Trophoblast cell (in vitro differentiated cells and primary cell): ENCODE measurements at places on chromosomes 1 and 21.
A peak's percentile ranks its signal among the peaks of the same experiment; 100 is the strongest.

GRCh38 chr21:31846690-31847089 is 26.1 kb upstream of the HUNK start:
- no peak for DNase-seq

GRCh38 chr1:39777306-39777705 is 6.2 kb upstream of the OXCT2 start:
- DNase-seq = no peak

DNA sequence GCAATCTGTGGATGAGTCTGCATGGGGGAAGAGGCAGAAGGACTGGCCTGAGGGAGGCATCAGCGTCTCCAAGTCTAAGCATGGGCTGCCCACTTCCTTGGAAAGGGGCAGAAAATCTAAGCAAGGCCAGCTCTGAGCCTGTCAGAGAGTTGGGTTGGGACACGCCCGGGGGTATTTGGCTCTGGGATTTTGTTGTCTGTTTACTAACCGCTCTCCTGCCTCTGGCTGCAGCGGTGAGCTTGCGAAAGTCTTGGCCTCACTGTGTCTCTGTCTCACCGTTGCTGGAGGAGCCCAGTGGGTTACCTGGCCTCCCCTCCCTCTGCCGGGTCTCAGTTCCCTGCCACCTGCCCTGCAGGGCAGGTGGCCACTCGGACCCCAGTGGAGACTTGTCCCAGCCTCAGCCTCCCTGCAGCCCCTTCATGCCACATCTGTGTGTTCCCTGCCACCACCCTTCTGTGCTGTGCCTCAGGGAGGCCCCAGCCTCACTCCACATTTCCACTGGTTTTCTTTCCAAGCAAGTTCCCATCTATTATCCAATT is 33.7 kb downstream of the EDN2 start:
- no peak for DNase-seq

- no peak for DNase-seq
Observed at GRCh38 chr1:216710598-216711333, 12.5 kb downstream of the ESRRG start.

- no peak for DNase-seq
Observed at GRCh38 chr1:37553598-37553926, 531 bp downstream of the SNIP1 start.

DNA sequence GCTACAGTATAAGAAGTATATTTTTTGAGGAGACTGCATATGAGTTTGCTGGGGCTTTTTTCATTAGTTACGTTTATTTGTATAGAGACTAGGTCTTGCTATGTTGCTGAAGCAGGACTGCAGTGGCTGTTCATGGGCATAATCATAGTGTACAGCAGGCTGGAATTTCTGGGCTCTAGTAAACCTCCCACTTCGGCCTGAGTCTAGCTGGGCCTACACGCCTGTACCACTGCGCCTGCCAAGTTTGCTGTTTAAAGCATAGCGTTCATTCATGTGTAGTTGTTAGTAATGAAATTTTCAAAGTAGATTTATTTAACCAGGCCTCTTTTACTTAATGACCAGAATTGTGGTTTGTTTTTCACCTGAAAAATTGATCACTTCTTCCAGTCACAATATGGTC is 33.8 kb downstream of the HS2ST1 start:
- no peak for DNase-seq

GRCh38 chr1:168437821-168438220 is 106.0 kb downstream of the XCL2 start:
- no peak for DNase-seq

DNA sequence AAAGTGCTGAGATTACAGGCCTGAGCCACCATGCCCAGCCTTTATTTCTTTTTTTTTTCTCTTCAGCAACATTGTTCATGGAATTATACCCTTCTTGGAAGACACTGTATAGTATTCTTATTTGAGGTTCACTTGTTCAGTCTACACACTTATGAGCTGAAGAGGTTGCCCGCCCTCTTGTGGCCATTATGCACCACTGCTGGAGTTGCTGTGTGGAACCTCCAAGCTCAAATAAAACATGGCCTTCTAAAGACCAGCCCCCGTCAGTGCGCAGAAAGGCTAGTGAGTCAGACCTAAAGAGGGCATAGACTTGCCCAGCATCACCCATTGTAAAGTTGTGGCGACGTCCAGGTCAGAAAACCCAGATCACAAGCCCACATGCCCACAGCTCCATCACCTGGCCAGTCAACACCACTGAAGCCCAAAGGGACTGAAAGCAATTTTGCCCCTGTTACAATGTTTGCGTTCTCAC is 20.4 kb downstream of the LURAP1 start:
- DNase-seq = peak; percentile 73

- no peak for DNase-seq
Observed at GRCh38 chr21:29581393-29581792, 282.7 kb downstream of the BACH1 start.

DNA sequence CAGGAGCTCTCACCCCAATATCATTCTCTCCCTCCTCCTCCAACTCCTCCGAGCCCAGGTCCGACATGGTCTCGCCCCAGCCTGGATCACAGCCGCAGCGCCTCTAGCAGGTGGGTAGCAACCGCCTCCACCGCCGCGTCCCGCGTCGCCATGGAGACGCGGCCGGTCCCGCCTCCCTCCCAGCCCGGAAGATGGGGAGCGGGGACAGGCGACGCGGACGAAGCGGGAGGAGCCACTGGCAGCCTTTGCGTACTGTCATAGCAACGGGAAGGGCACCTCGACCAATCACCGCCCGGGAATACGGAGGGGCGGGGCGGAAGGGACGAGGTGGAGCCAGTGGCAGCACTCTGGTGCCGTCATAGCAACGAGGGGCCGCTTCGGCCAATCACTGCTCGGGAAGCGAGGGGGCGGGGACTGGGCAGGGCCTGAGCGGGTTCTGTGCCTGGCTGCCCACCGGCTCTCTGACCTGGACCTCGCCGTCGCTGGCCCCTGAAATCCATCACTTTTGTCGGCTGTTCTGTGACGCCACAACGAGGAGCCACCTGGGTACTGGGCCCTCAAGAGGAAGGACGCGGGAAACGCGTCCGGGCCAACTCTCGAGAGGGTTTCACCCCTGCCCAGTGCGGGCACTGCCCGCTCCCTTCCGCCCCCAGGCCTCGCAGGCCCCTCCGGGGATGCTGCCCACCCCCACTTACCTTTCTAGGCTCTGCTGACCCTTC is at the start of gene RSPH1:
Gene RSPH1 (minus strand): TSS at position 105 of the 719 bp plus-strand sequence. CDS start 38 bp downstream, at position 67.
- peak; percentile 99 for DNase-seq

GRCh38 chr1:35795295-35795694 is 12.5 kb upstream of the AGO4 start:
- no peak for DNase-seq

DNA sequence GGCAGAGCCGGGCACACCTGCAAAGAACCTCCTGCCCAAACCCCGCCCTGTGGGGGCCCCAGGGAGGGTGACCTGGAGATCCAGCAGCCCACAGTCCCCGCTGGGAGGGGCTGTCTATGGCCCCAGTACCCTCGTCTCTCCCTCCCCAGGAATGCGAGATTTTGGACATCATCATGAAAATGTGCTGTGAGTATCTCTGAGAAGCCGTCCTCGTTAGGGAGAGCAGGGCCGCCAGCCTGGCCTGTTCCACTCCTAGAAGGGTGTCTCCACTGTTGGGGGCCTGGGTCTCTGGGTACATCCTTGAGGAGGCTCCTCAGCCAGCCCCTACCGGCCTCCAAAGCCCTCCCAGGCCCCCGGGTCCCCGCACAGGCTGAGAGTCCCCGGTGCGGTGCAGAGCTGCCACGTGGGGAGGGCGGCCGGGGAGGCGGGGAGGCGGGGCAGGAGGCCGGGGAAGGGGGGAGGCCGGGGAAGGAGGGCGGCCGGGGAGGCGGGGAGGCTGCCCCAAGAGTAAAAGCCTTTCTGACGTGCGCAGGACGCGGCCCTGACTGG is 18.7 kb downstream of the COL6A1 start:
- DNase-seq = no peak

DNA sequence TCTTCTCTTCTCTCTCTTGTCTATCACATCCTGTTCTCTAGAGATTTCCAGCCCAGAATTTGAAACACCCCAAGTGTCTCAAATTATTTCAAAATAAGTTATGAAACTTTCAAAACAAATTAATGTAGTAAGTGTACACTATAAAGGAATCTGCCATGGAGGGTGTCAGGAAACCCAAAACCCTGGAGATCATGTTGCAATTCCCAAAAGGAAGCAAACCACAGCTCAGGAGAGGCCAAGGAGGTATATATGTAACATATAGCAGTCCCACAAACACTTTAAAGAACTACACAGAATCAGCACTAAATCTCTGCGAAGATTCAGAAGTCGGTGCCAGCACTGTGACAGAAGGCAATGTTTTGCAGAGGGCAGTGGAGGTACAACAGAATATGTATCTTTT is 26.6 kb downstream of the PTPN14 start:
- no peak for DNase-seq

DNA sequence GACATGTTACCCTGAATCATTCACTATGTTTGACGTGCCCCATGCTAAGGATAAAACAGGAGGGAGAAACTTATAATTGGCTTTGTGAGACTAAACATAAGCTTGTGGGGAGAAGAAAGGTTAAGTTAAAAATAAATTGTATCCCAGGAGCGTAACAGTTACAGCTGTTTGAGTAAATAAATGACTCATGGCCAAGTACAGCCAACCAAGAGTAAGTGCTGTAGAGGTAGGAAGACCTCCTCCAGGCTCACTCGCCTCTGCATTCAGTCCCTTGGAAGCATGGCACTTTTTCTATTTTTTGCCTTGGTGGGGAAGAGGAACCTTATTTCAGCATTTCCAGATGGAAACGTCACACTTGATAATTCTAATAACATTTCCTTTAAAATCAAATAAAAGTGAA is 116.5 kb downstream of the ZP4 start:
- DNase-seq = no peak

DNA sequence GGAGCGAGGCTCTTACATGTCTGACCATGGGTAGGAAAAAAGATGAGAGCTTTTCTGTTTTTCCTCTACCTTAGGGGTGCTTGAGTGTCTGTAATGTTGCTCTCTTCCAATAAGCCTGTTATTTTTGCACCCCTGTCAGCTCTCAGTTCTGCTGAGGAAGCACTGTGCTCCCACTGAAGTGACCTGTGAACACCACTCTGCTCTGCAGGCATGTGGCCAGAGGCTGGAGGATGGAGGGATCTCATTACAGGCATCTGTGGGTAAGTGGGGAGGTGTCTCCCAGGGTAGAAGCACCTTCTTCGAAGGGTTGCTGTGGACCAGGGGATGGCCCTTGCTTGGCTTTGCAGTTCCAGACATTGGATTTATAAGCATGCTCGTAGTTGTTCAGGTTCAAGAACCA is 56.8 kb upstream of the RBM15 start:
- DNase-seq = no peak

GRCh38 chr1:12472798-12473551 is 145.0 kb downstream of the DHRS3 start:
- DNase-seq = no peak

GRCh38 chr1:207695891-207696290 is 51.0 kb downstream of the CR1L start:
- no peak for DNase-seq

- no peak for DNase-seq
Observed at GRCh38 chr1:162168261-162168660, 98.8 kb downstream of the NOS1AP start.

DNA sequence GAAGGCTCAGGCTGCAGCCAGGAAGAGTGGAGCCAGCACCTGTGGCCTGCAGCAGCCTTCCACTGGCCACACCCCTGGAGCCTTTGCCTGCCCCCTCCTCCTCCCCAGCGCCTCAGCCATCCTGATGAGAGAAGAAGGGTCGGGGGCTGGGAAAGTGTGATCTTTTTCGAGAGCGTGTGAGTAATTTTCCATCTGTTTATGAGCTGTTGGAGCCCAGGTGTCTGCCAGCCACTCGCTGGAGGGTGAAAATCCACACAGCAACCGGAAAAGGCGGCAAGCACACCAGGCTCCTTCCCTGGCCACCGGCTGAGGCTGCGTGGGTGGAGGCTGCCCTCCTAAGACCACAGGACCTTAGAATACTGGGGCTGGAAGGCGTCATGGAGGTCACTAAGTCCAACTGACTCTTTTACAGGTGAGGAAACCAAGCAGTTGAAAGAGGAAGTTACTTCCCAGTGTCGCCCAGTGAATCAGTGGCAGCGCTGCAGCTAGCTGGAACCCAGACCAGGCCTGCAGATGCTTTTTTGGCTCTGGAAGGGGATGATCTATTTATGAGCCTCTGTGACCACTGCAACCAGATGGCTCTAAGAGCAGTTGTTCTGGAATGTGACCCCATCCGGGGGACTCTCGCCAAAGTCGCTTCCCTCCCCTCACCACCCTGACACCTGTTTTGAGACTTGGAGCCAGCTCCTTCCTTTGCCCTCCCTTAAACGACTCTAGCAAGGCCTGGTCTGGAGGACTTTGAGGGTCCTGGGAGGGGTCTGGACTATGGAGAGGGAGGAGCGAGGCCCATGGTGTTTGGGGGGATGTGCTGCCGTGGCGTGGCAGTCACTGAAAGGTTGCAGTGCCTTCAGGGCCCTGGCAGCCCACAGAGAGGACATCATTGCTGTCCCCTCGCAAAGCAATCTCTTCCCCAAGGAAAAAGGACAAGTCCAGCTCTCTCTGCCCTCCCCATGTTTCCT is 54.5 kb downstream of the LGR6 start:
- DNase-seq = no peak

- DNase-seq = no peak
Observed at GRCh38 chr1:110620250-110620615, 14.1 kb upstream of the KCNA2 start.

GRCh38 chr21:25079053-25079452 is 528.2 kb downstream of the MRPL39 start:
- DNase-seq = no peak

DNA sequence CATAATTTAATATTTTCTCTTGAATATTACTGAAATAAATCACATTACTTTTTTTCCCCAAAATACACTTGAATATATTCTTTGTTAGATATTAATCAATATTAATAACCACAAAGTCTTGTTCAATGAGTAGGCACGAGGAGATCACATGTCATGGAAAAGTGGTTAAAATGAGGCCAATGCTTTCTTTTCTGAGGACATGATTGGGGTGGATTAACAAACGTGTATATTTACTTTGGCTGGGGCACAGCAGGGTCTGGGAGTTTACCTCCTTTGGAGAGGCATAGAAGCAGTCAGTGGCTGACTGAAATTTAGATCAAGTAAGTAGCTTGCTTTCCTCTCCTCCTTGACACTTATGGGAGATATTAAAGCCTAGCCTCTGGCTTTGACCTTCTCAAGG is 664.3 kb upstream of the B3GALT2 start:
- DNase-seq = no peak
